ENCODE measurements at places on chromosomes 13 and 19.

- no peak for DNase-seq
Measured at GRCh38 chr13:89486065-89486464, 1814.9 kb downstream of the SLITRK5 start.

DNA sequence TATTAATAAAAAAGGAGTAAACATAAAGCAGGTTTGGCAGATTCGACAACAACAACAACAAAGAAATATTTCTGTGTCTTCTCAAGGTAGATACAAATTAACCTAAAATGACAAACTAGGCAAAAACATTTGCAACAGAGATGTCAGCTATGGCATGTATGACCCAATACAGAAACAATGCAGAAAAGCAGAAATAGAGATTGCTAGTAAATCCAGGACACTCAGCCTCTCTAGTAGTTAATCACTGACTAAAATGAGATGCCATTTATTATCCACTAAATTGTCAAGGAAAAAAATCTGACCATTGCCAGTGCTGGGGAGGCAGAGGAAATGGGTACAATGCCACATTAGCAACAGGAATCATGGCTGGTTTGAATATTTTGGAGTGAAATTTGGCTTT lies 250.5 kb downstream of the TEX29 start:
- no peak for DNase-seq

GRCh38 chr19:29672933-29673336 lies 7.7 kb downstream of the PLEKHF1 start:
- DNase-seq = no peak

DNA sequence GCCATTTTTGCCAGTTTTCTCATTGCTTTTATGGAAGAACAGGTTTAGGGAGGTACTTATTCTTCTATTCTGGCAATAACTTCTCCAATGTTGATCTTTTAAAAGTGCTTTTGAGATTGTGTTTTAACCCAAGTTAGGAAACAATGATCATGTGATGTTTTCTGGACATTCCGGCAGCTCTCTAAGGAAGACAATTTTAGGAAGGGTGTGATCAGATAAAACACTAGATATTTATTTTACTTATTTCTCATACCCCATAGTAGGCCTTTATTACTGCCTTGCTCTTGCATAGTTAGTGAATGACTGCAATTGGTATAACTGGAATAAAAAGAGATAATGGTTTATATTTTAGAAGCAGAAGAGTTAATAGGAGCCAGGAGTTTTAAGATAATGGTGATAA lies 68.4 kb upstream of the SPATA13 start:
- DNase-seq = no peak

DNA sequence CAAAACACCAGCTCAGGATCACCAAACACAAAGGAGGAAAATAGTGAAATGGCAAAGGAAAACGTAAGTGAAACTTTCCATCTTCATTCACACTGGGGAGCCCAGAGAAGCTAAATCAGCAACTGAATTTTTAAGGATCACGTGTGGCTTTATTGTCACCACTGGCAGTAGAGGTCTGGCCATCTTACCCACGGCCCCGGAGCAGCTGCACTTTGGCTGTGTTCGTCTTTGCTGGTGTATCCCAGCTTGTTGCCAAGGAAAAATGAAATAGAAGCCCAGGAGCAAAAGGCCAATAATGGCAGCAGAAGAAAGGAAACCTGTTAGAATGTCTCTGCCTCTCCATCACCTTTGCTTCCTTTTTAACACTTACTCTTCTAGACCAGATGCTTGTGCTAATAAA lies 274.7 kb downstream of the FOXO1 start:
- no peak for DNase-seq

DNA sequence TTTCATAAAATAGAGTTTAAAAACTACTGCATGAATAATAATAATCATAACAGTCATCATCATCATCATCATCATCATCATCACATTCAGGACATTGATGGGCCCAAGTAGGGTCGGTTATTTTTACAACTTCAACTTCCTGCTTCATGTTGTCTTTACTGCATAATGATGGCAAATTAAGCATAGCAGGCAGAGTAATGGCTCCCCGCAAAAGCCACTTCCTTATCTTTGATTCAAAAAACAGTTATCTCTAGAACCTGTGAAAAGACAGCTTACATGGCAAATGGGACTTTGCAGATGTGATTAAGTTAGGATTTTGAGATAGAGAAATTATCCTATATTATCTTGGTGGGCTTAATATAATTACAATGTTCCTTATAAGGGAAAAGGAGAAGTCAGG lies 792.9 kb downstream of the LIG4 start:
- no peak for DNase-seq

DNA sequence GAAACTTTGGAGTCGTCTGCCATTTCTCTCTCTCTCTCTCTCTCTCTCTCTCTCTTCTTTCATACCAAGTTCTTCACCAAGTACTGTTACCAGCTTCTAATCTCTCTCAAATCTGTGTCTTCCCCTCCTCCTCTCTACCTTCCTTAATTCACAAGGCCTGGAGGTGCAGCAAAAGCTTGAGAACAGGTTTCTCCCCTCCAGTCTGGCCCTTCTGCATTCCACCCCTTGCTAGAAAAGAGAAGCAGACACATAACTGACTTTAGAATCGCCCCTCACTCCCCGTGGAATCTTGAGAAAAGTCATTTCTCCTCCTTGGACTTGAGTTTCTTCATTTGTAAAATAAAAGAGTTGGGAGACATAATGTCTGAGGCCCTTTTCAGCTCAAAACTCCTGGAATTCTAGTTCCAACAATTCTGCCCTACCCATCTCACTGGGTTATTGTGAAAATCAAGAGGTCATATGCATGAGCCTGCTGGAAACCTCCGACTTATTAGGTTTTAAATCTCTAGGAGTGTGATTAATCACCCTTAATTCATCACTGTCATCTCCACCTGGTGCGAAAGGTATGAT lies 20.4 kb downstream of the AMER2 start:
- no peak for DNase-seq

DNA sequence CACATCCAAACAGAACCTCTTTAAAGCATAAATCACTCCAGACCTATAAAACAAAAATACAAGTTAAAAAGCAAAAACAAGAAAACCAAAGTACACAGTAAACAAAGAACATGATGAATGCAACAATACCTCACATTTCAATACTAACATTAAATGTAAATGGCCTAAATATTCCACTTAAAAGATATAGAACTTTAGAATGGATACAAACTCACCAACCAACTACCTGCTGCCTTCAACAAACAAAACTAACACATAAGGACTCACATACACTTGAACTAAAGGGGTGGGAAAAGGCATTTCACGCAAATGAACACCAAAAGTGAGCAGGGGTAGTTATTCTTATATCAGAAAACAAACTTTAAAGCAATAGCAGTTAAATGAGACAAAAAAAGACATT lies 44.9 kb upstream of the PABPC3 start:
- DNase-seq = no peak

DNA sequence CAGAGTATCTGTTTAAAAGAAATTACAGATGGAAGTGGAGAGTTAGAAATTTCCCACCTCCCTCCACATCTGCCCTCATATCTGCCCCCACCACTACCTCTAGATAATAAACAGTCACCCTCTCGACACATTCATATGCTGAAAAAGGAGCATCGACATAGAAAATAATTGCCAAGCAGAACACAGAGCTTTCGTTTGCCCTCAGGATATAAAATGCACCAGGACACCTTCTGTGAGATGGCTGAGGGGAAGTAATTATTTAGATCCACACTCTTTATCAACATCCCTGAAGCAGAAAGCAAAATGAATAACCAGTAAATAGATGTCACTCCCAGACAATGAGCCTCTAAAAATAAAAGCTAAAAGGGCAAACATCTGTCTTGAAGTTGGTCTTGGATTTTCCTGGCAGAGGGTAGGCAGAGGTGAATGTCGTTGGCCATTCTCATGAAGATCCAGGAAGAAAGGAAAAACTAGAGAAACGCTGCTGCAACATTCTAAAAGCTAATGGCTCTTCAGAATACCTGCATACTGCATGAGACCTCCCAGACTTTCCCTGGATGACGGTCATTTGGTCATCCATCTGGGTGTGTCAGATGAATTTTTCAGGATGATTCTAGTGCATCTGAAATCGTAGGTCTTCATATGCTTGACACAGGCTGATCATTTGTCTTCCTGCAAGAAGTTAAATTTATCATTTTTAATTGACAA lies 527.5 kb downstream of the RFC3 start:
- DNase-seq = no peak

GRCh38 chr13:112582263-112582662 lies 5.7 kb downstream of the TUBGCP3 start:
- no peak for DNase-seq

GRCh38 chr19:1018932-1019615 lies 1.8 kb downstream of the TMEM259 start:
- no peak for DNase-seq
